ENCODE measurements at places on chromosomes 3 and 15.

DNA sequence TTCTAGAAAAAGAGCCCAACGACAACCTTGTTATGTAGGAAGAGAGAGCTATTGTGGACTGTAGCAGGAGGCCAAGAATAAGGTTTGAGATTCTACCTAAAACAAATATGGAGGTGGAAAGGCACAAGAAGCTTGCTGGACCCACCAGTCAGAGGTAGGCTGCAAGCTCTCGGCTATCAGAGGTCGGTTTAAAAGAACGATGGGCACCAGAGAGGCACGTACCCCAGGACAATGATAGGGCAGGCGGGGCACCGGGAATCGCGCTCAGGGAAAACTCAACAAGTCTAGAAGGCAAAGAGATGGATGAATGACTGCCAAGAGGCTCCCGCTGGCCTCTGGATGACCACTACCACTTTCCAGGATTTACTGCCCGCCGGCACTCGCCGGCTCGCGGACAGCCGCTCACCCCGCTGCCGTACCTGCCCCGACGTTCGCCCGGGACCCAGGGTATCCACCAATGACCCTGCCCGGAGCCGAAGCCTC is 1.1 kb downstream of the HDGFL3 start:
- no peak for DNase-seq
- peaks cover 11% of the 10 kb centered on the region for H3K36me3 ChIP-seq
- peaks cover 39% of the 10 kb centered on the region for H3K4me1 ChIP-seq
- H3K4me3 ChIP-seq: peak overlapping the region; percentile 99
- H3K27ac ChIP-seq: peak overlapping the region; percentile 62

GRCh38 chr3:169529013-169529412 is 134.5 kb downstream of the MECOM start:
- no peaks in the 10 kb centered on the region for H3K36me3 ChIP-seq
- no peaks in the 10 kb centered on the region for H3K4me1 ChIP-seq
- H3K27ac ChIP-seq: no peak overlapping the region

DNA sequence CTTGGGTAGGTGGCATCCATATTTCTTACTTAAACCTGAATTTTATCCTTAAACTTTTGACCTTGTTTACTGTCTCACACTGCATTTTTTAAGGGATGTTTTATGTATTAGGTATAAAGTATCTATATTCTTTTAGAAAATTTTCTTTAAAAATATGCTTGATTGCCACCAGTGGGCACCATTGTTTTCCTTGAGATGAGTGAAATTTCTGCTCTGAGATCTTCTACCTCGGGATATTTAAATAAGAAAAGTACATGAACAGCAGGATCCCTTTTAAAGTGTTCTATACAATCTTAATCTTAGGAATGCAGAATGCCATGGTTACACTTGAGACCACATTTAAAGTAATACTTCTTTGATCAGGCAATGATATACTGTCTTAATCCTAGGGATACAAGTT is 108.7 kb downstream of the SLMAP start:
- peaks cover 82% of the 10 kb centered on the region for H3K36me3 ChIP-seq
- no peak overlapping the region for H3K4me3 ChIP-seq
- no peaks in the 10 kb centered on the region for H3K27me3 ChIP-seq
- no peak overlapping the region for H3K27ac ChIP-seq

- no peaks in the 10 kb centered on the region for H3K4me1 ChIP-seq
- peaks cover 10% of the 10 kb centered on the region for H3K27me3 ChIP-seq
- H3K27ac ChIP-seq: no peak overlapping the region
- H3K4me3 ChIP-seq: no peak overlapping the region
Observed at GRCh38 chr3:108835101-108835500, 12.5 kb downstream of the TRAT1 start.

GRCh38 chr15:42053914-42054313 is 33.1 kb upstream of the PLA2G4E start:
- H3K27me3 ChIP-seq: no peaks in the 10 kb centered on the region
- no peaks in the 10 kb centered on the region for H3K36me3 ChIP-seq
- no peak overlapping the region for H3K4me3 ChIP-seq
- no peak for DNase-seq
- H3K27ac ChIP-seq: no peak overlapping the region

GRCh38 chr3:146019508-146019907 is 141.5 kb downstream of the PLOD2 start:
- no peak overlapping the region for H3K4me3 ChIP-seq
- H3K27me3 ChIP-seq: no peaks in the 10 kb centered on the region
- H3K27ac ChIP-seq: no peak overlapping the region
- no peaks in the 10 kb centered on the region for H3K4me1 ChIP-seq
- H3K36me3 ChIP-seq: no peaks in the 10 kb centered on the region
- no peak for DNase-seq

DNA sequence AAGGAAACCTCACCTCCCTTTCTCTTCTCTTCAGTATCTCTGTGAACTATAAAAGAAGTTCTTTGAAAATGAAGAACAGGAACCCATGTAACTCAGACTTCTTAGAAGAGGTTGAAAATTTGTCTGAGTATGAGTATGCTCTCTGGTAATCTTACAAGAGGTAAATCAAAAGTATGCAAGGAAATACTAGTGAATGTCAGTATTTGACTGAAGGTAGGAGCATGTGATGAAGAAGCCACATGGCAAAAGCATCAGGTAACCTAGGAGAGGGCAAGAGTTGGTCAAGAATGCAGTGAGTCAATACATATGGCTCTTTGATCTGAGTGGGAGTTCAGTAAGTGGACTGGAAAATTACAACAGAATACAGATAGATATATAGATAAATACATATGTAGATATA is 133.0 kb upstream of the NECTIN3 start:
- no peak overlapping the region for H3K27ac ChIP-seq
- no peak for DNase-seq
- no peaks in the 10 kb centered on the region for H3K27me3 ChIP-seq
- no peak overlapping the region for H3K4me3 ChIP-seq
- no peaks in the 10 kb centered on the region for H3K4me1 ChIP-seq

GRCh38 chr3:95460274-95460673 is 1354.1 kb upstream of the EPHA6 start:
- H3K36me3 ChIP-seq: no peaks in the 10 kb centered on the region
- DNase-seq: no peak
- H3K4me3 ChIP-seq: no peak overlapping the region
- H3K27me3 ChIP-seq: no peaks in the 10 kb centered on the region

DNA sequence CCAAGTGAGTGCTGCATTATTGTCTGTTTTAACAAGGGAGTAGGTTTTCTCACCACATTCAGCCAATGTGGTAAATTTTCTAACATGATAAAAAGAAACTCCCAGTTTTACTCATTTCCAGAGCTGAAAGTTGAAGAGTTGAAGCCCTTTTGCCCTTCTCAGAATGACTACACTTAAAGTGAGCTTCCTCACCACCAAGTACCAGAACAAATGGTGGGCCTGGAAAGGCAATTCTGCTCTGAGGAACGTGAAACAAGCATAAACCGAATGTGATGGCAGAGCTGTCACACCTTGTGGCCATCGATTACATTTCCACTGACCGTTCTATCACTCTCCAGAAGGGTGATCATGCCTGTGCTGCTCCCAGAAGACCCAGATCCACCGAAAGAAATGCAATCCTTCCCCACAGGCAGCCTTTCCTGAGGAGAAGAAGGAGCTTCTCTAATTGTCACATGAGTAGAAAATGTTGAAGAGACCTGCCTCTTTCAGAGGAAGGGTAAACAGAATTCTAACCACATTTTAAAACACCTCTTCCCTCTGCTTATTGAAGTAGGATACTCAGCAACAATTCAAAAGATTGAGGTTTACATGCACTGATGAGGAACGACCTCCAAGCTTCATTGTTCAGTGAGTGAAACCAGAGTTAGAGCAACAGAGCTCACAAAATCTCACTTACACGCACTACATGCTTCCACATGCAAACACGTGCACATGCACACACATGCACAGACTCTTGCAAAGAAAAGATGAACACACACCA is 21.4 kb upstream of the CCR9 start:
- no peaks in the 10 kb centered on the region for H3K4me1 ChIP-seq
- H3K4me3 ChIP-seq: no peak overlapping the region
- H3K27me3 ChIP-seq: peaks cover 9% of the 10 kb centered on the region
- no peak for DNase-seq
- no peak overlapping the region for H3K27ac ChIP-seq

DNA sequence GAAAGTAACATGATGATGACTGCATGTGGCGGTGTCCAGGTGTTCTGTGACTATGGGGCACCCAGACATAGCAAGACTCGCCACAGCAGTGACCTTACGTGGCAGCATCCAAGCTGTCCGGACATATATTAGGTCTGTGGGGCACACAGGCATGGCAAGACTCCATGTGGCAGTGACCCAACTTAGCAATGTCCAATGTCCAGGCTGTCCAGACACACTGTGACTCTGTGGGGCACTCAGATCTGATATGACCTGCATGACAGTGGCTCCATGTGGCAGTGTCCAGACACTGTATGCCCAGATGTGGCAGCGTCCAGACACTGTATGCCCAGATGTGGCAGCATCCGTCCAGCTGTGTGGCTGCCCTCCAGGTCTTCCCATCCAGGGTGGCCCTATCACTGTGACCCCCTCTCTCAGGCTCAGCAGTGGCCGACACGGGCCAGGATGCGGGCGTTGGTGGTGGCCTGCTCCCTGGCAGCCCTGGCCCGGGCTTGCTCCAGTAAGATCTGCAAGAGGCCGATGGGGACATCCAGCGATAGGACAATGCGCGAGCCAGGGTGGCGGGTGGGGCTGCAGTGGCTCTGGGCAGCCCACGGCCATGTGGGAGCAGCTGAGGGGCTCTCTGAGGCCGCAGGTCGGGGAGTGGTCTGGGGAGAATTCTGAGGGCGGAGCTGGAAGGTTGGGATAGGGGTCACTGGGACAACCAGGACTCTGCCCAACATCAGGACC is 1.1 kb downstream of the UCN2 start:
- H3K4me1 ChIP-seq: peaks cover 26% of the 10 kb centered on the region
- peak overlapping the region; percentile 89 for H3K27ac ChIP-seq
- no peak overlapping the region for H3K4me3 ChIP-seq
- H3K36me3 ChIP-seq: peaks cover 61% of the 10 kb centered on the region

DNA sequence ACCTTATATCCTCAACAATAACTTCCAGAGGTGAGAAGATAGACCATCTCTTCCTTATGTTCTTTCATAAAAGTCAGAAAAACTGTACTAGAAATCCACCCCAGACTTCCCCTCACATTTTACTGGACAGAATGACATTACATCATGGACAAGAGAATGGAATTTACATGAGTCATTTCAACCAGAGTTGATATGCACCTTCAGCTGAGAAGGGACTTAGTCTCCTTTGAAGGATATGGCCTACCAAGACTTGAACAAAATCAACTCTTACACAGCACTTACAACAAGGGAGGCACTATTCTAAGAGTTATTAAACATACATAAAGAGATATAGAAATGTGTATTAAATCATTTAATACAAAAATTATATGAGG is 380.0 kb upstream of the DPH6 start:
- H3K4me3 ChIP-seq: no peak overlapping the region
- H3K36me3 ChIP-seq: no peaks in the 10 kb centered on the region
- no peaks in the 10 kb centered on the region for H3K27me3 ChIP-seq
- H3K4me1 ChIP-seq: peaks cover 2% of the 10 kb centered on the region

DNA sequence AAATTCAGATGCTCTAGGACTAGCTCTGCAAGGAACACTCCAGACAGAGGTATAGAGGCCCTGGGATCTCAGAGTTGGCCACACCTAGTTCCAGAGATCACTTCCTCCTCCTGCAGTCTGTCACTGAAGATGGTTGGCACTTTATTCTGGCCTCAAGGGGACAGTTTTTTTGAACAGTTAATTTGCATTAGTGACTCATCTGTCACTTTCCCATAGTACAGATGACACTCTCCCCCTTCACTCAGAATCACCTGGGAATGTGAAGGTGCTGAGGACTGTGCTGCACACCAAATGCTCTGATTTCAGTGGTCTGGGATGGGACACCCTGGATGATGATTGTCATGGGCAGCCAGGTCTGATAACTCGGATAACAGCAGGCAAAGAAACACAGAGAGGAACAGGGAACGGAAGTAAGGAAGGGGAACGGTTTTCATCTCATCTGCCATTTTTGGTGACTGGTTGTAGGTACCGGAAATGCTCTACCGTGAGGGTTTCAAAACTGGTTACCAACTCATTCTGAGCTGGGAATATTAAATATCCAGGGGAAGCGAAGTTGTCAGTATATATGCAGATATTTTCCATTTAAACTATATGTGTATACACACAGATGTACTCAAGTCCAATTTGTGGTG is 232.5 kb upstream of the ST8SIA2 start:
- no peaks in the 10 kb centered on the region for H3K27me3 ChIP-seq
- no peak for DNase-seq
- no peak overlapping the region for H3K4me3 ChIP-seq
- H3K36me3 ChIP-seq: no peaks in the 10 kb centered on the region
- peaks cover 11% of the 10 kb centered on the region for H3K4me1 ChIP-seq
